ENCODE measurements at places on chromosomes 3 and 15.

DNA sequence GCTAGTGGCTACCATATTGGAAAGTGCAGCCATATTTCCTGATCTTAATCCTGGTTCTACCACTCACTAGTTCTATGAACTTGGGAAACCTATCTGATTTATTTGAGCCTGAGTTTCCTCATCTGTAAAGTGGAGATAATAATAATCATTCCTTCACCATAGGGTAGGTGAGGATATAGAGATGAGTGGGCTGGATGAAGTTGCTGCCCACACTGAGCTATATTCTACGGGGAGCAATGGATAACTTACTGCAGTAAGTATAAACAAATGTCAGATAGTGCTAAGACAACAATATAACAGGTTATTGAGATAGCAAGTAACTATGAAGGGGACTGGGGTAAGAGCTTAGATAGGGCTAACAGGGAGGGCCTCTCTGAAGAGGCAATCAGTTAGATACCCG, 251.5 kb upstream of the ADAMTS9 start:
- no peak for DNase-seq

DNA sequence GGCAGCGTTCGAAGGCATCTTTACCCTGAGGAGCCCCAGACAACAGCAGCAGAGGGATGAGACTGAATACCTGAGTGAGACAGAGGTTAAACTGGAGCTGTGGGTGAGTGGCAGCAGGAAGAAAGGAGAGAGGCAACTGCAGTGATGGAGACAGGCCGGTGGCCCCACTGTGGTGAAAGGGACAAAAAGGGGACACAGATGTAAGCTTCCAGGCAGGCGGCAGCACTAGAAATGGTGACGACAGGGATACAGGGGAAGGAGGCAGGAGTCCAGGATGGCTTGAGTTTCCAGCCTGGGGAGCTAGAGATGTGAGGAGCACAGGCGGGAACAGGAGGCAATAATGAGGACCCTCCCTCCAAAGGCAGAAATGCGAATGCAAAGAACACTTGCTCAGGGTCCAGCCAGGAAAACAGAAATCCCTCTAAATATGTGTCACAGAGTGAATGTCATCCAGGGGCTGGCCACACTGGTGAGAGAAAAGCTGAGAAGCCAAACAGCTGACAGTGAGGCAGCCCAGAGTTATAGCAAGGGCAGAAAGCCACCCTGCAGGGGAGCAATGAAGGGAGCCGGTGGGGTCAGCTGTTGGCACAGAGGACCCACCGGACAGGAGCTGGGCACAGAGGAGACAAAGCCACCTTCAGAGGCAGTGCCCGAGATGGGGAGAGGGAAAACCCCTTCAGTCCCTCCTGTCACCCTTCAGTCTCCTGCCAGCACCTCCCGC, 70.1 kb downstream of the TBC1D2B start:
- DNase-seq, result no peak

- no peak for DNase-seq
Measured at GRCh38 chr3:62602987-62603386, 229.6 kb upstream of the FEZF2 start.

DNA sequence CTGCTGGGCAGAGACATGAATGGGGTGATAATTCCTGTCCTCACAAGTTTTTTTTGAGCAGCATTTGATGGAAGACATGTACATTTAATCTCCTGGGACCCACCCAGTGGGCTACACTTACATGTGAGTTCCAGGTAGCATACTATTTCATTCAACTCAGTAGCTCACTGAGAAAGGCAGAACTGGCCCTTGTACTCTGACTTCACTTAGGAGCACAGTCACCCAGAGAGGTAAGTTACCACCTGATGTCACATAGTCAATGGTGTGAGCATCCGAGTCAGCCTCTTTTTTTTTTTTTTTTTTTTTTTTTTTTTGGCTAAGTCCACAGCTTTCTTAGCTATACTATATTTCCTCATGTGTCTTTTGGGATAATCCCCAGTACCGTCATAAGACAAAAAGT, 32.7 kb upstream of the MCTP2 start:
- DNase-seq, result no peak

DNA sequence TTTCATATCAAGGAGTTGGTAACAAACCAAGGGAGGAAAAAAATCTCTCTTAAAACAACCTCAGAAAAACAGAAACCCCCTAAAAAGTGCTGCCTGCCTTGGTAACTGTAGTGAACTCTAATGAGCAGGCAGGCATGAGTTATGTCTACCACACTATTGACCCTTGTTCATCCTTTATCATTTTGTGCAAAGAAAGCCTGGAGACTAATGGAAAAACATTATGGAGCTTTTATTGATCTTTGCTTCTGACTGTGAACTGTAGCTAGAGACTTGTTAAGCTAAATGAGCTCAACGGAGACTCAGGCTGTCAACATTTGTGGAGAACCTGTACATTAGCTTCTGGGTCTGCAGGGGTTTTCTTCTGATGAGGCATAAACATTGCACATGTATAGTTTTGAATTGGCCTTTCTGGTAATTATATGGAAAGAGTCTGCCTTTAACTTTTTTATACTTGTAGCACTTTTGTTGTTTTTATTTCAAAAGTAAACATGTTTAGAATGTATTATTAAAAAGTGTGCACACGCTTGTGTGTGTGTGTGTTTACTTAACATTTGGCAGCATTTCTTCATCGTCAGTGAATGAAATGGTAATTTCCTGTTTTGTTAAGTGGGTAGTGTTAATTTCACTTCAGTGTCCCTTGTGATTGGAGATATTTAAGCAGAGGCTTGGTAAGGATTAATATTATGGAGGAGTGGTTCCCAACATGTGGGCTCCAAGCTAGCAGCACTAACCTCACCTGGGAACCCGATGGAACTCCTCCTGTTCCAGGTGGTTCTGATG, 15.9 kb upstream of the SPTSSB start:
- peak; percentile 44 for DNase-seq

GRCh38 chr3:62611541-62612240, 238.3 kb upstream of the FEZF2 start:
- DNase-seq, result no peak

GRCh38 chr15:89038146-89038545, 50.1 kb upstream of the ABHD2 start:
- no peak for DNase-seq

DNA sequence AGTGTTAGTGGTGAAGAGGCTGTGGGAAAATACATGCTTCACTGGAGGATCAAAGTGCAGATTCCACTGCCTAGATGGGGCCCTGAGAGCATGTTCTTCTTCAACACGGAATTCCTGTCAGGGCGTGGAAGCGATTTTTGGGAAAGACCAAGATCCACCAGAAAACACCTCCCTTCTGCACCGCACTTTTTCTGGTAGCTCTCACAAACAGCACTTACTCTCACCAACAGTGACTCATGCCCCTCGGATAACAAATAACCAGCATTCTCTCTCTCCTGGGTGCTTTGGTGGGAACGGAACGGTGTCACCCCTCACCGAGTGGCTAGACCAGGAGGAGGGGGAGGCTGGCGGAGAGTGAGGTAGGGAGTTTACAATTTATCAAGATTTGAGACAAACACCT, 40.1 kb downstream of the ADAMTSL3 start:
- DNase-seq, result no peak

DNA sequence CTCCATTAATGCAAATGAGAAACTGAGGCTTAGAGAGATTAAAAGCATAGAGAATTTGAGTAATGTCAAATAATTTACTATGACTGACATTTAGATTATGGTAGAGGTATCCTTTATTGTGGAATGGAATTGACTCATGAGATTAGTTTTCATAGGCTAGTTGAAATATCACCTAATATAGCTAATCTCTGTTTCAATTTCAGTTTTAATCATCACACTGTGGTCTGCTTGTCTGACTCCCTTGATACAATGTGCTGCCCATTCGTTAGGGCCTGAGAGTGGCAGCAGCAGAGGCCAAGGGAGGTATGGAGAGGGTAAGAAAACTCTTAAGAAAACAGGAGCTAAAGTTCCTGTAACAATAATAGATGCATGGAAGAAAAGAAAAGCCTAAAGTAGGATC, 13.2 kb upstream of the ZBTB20 start:
- no peak for DNase-seq

DNA sequence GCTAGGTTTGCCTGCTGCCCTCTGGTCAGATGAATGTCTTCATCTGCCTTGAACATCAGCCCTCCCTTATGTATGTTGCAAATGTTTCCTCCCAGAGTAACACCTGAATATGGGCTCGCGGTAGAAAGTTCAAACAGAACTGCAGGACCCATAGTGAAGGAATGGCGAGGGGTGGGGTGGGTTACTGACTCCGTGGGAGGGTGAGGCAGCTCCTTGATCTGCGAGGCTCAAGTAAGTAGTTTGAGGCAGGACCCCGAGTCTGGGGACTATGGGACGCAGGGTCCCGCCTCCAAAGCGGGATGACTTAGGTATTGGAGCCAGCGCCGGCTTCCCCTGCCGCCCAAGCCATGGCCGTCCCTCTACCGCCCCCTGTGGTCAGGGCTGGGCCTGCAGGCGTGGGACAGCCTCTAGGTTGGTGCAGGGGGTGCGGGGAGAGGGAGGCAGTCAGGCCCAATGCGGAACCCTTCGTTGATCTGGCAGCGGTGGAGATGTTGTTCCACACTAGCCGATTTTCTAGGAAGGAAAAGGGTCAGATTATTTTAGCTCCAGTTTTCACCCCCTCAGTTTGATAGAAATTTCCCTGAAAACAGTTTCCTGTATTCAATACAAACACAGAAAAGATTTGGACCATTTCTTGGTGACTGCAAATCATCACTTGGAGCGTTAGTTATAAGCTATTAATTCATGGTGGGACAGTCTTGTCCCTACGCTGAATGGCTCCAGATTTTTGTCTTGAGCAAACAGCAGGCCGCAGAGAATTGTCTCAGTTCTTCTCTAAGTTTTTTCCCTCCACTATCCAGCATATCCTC, 72.3 kb downstream of the CORO2B start:
- no peak for DNase-seq

DNA sequence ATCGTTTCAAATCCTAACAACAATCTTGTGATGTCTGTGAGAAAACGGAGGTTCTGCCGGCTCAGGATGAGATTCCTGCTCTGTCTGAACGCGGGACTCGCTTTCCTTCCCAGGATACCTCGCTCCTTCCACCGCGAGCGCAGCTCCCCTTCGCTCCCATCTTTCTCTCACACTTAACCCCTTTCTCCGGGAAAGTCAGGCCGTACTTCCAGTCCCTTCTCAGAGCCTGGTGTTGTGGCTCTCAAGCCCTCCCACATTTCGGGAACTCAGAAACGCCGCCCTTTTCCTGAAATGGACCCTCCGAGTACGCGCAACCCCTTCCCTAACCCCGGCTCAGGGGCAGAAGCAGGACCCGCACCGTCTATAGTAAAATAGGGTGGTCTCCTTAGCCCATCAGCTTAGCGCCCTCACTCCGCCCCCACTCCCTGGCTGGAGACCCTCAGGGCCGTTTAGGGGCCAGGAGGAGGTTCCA, 378 bp upstream of the FEM1B start:
- peak; percentile 67 for DNase-seq

DNA sequence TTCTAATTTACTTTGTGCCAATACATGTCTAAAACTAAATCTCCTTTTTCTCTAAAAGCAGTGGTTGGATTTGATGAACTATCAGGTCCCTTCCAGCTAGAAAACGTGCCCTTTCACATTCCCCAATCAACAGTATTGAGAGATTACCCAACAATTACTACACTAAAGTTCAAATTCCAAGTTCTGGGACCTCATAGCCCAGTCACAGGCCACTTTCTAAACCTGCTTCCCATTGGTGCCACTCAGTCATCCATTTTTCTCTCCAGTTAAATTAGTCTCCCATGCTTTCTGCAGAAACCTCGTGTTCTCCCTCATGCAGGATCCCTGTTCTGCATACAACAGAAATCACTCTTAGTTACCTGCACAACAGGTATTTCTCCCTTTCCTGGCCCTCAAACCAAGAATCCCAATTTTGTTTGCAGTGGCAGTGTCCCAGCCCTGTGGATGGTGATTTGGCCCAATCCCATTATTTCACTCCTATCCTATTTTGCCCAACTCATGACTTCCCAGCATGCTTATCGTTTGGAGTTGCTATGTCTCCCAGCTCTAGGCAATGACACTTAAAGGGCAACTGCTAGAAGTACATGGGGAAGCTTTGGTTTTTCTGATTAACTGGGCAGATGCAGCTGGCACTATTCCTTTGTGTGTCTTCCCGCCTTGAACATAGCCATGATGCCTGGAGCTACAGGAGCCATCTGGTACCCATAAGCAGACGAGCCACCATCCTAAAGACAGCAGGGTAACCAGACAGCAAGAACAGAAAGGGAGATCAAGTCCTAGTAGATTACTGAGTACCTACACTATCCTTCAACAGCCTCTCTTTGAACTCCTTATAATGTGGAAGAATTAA, 224.2 kb downstream of the MINAR1 start:
- no peak for DNase-seq

DNA sequence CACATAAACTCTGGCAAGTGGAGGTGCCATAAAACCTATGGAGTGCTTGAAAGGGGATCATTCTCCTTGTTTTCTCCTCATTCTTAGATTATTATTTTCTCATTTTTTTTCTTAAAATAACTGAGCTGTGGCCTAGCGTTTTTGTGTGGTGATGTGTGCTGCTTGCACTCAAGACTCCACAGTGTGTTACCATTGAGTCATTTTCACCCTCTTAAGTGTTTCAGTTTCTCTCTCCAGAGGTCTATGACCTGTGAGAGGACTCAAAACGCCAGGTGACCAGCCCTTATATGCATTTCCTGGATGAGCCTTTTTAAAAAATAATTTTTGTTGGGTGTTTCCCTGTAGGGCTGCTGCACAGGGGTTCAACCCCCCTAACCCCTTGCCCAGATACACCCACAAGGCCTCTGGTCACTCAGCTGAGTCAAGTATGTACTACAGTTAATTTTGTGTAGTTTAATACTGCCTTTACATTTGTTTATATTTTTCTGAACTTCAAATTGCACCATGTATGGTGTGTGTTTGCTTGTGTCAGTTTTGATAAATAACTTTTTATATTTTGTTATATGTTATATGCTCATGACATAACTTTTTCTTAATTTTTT, 15.4 kb upstream of the BTLA start:
- DNase-seq, result no peak

- no peak for DNase-seq
Measured at GRCh38 chr3:107416138-107416537, 38.9 kb downstream of the CCDC54 start.

GRCh38 chr15:89360294-89360971, 25.8 kb upstream of the POLG start:
- DNase-seq, result no peak

GRCh38 chr15:71815301-71815700, 4.9 kb downstream of the NR2E3 start:
- no peak for DNase-seq

DNA sequence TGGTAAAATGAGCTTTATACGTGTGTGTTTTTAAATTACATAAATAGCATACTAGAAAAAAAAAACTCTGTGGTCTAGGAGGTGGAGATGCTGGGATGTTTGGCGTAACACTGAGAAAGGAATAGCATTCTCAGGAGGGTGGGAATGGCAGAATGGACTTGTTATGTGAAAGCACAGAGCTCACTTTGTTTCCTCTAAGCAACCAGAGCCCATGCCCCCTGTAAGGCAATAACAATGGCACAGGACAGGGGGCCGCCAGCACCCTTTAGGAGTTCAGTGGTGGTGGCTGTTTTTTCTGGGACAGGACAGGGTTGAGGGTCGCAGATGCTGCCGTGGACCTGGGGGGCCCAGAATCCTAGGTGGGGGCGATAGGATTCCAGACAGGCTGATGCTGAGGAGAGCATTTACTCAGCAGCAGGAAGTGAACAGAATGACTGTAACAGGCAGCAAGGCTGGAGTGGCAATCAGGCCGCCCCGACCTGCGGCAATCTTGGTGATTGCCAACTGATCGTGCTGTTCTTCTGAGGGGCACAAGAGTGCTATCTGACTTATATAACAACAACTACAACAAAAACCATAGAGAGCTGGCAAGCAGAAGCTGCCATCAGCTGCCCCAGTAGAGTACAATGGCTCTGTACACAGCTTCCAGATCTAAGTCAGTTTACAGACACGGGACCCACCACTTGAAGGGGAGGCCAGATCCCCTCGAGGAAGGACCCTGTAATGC, 160.4 kb downstream of the UACA start:
- DNase-seq, result no peak

GRCh38 chr3:111961461-111962164, 17.2 kb upstream of the ABHD10 start:
- DNase-seq, result no peak

All from NCI-H146 (cell line).